ENCODE measurements at places on chromosomes 3 and 15.

- DNase-seq: no peak
Measured at GRCh38 chr3:57647292-57647940, 45.5 kb downstream of the DENND6A start.

DNA sequence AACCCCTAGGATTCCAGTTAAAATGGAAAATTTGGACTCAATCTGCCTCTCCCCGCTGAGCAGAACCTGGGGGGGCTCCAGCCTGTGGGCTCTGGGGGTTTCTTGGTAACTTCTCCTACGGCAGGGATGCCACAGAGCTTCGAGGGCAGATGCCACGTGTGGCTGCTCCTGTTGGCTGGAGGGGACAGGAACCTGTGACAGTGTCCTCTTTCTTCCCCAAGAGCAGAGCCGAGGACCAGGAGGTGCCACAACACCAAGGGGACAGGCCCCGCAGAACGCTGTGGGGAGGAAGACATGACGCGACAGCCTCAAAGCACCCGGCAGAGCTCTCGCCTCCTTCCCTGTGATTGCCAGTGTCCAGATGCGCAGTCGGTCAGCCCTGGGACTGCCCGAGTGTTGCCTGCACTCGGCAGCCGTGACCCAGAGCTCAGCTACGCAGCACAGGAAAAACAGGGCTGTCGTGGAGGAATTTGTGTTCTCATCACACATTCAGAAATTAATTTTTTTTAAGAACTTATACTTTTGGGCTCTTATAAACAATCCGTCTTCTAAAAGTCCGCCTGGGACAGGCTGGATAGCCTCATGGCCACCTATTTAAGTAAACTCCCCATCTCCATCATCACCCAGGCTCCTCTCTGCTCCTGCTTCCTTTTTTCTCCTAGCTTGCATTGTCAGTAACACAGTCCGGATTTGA lies 131.9 kb upstream of the MEF2A start:
- DNase-seq: no peak

- no peak for DNase-seq
Measured at GRCh38 chr3:55156851-55157650, 229.2 kb upstream of the LRTM1 start.

- no peak for DNase-seq
Measured at GRCh38 chr3:131081224-131081623, 54.5 kb downstream of the NEK11 start.

- no peak for DNase-seq
Measured at GRCh38 chr3:172904711-172905373, 154.3 kb downstream of the ECT2 start.

DNA sequence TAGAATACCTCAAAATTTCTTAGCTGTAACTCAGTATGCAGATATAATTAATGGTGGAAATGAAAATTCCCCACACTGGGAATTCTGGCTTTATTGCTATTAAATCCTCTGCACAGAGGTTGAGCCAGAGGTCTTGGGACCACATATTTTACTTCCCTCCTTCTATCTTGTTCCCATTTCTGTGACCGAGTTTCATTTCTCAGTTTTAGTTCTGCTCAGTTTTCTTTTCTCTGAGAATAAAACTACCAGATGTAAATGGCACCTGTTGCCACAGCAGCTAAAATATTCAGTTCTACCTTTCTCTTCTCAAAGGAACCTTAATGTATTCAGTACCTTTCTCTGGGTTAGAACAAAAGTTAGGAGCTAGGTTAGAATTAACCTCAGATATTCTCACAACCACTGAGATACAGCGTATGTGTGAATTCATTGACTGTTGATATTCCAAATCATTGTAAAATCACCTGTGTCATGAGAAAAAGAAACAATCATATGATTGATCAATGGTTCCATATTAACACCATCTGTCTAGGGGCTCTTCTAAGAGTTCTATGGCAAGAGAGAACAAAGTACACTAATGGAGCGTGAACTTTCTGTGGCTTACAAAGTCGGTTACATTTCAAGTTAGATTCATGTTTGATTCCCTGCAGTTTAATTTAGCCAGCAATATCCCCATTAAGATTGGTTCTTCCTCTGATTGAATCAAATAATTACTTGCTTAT lies 374.1 kb downstream of the EFHB start:
- peak; percentile 11 for DNase-seq

GRCh38 chr3:44330444-44330843 lies 8.1 kb upstream of the TCAIM start:
- no peak for DNase-seq
